ENCODE measurements at places on chromosomes 12 and 14. TPM values are rescaled to one million over a fixed set of nuclear protein-coding genes. Genes with fewer than 3 reads are reported as not detected.

GRCh38 chr14:89849931-89850330 lies 104.6 kb downstream of the EFCAB11 start:
- peak; percentile 26 for DNase-seq

GRCh38 chr12:24668563-24668962 lies 280.3 kb downstream of the BCAT1 start:
- DNase-seq = no peak

DNA sequence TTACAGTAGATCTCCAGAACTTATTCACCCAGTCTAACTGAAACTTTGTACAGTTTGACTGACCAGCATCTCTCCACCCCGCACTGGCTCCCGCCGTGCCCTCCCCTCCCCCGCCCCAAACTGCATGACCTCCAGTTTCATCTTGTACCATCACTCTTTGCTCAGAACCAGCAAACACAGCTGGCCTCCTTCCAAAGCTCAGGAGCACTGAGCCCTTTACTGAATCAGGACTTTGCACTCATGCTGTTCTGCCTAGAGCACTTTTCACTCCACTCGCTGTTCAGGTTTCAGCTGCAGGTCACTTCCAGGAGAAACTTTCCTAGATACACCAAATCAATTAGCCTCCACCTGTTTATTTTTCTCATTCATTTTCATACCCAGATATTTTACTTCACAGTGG lies 455.3 kb upstream of the PDE3A start:
- DNase-seq = peak; percentile 60

AQP2 gene
- polyA plus RNA-seq = 0.01 TPM

ACOT2 gene
- 37.2 TPM for polyA plus RNA-seq

DNA sequence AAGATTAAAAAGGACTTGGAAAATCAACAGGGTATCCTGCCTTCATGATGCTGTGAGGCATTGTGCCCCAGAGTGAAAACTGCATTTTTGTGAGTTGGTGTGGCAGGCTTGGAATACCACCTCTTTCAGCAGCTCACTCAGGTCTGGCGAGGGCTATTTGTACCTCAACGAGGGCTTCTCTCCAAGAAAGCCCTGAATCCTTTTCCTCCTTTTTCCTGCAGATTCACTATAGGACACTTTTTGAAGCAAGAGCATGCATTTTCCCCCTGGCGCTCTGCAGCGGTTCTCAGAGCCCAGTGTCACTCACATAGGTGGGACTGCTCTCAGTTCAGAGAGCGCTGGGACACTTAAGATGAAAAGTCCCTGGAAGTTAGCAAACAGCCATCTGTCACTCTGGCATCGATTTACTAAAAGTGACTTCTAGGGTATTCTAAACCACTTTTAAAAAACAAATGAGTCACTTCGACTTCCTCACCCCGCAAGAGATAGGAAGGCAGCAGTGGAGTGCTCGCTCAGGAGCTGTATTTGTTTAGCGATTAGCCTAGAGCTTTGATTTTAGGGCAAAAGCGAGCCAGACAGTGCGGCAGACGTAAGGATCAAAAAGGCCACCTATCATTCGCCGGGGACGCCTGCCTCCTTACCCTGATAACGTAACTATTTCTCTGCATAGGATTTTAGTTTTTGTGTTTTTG lies 782 bp upstream of the LGR5 start:
- DNase-seq = no peak

- no peak for DNase-seq
Measured at GRCh38 chr12:111429828-111430432, 24.2 kb downstream of the SH2B3 start.

GRCh38 chr12:39467432-39467870 lies 24.5 kb upstream of the KIF21A start:
- DNase-seq = no peak

GRCh38 chr12:45402288-45402687 lies 186.4 kb downstream of the ANO6 start:
- peak; percentile 14 for DNase-seq

KRT72 gene
- polyA plus RNA-seq = 2.0 TPM

DNA sequence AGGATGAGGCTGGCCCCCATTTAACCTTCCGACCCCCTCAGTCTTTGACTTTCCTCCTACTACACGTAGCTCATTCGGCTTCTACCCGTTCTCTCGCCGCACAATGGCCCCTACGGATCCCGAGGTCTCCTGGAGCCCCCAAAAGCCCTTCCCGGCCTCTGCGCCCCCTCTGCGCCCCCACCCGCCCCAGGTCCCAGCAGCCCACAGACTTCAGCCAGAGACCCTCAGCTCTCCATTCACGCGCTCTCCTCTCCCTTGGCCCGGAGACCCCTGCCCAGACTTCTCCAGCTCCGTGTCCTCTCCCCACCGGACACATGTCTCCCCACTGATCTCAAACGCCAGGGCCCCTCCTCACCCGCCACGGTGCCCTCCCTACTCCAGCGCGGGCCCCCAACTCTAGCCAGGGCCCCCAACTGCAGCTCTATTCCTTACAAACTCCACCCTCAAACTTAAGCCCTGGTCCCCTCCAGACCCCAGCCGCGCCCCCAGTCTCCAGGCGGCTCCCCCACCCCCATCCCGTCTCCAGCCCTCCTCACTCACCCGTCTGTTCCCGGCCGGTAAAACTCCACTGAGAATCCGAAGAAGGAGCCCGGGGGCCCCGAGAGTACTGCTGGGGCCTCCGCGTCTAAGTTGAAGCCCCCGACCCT lies 502 bp downstream of the ITGA5 start:
- no peak for DNase-seq

DNA sequence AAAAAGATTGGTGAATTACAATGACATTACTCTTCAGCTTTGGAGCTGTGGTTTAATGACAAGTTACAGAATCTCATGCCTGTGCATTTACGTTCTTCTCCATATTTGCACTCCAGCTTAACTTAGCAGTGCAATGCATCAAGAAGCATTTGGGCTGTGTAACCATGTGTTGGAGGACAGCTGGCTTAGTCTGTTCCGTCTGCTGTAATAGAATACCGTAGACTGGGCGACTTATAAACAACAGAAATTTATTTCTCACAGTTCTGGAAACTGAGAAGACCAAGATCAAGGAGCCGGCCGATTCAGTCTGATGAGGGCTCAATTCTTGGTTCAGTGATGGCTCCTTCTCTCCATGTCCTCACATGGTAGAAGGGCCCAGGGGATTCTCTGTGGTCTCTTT lies 943.5 kb downstream of the BCL11B start:
- DNase-seq = no peak

REP15 gene
- polyA plus RNA-seq = 30.4 TPM

Data from large intestine (tissue), 12 donors.